ENCODE measurements at places on chromosomes 5 and 9.

- DNase-seq = no peak
Observed at GRCh38 chr9:22100626-22101025, 91.5 kb upstream of the CDKN2B start.

GRCh38 chr9:122810306-122810946, 10.5 kb downstream of the OR1K1 start:
- DNase-seq = peak; percentile 52

GRCh38 chr5:151173711-151174611, 16.4 kb upstream of the ANXA6 start:
- DNase-seq = no peak

GRCh38 chr5:133331941-133332340, 280.1 kb downstream of the HSPA4 start:
- DNase-seq = no peak

- DNase-seq = no peak
Observed at GRCh38 chr5:91160714-91161285, 222.3 kb downstream of the ARRDC3 start.

GRCh38 chr5:142481410-142481809, 156.6 kb upstream of the SPRY4 start:
- no peak for DNase-seq

DNA sequence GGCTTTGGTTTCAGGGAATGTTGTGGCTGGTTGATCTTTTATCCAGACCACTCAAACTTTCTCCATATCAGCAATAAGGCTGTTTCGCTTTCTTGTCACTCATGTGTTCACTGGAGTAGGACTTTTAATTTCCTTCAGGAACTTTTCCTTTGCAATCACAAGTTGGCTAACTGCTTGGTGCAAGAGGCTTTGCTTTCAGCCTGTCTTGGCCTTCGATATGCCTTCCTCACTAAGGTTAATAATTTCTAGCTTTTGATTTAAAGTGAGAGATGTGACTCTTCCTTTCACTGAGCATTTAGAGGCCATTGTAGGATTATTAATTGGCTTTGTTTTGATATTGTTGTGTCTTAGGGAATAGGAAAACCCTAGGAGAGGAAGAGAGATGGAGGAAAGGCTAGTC, 7.0 kb upstream of the HRCT1 start:
- DNase-seq = no peak

DNA sequence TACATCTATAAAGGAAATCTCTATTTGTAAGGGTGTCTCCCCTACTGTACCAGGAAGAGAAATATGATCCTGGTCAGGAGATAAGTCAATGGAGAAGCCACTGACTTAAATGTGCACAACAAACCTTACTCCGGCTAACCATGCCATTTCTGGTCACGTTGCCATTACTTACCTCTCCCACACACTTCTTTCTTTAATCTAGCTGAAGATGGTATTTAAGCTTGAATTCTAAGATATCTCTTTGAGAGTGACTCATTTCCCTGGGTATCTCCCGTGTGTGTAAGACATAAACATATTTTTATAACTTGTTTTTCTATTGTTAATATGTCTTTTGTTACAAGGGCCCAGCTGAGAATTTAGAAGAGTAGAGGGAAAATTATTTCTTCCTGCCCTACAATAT, 296.6 kb downstream of the SEMA5A start:
- no peak for DNase-seq

DNA sequence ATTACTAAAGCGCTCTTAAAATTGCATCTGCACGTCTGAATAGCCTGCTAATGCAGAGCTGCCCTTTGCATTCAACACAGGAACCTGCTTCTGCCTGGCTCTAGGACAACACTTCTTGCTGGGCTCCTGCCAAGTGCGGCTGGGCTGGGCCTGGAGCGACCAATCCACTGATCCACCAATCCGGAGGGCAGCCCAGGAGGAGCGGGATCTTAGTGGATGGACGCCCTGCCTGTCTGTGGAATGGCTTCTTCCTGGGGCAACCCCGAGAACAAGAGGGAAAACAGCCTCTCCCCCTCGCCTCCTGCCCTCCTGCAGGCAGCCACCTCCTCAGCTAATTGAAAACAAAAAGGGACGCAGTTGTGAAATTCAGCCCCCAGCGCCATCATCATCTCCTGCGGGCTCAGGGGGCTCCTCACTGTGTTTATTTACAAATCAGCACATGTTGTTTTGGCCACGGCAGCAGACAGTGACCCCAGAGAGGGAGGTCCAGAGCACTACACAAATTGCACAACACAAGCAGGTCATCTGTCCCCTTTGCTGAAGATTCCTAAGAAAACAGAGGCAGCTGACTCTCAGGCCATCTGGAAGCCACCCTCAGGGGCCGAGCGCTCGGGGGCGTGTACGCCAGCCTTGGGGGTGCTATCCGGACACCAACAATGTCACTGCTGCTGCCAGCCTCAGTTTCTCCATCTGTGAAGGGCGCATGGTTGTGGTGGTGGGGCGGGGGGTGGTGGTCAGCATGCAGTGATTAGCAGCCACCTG, 57.3 kb downstream of the GADD45G start:
- no peak for DNase-seq

- no peak for DNase-seq
Observed at GRCh38 chr5:3535414-3536211, 60.0 kb upstream of the IRX1 start.

DNA sequence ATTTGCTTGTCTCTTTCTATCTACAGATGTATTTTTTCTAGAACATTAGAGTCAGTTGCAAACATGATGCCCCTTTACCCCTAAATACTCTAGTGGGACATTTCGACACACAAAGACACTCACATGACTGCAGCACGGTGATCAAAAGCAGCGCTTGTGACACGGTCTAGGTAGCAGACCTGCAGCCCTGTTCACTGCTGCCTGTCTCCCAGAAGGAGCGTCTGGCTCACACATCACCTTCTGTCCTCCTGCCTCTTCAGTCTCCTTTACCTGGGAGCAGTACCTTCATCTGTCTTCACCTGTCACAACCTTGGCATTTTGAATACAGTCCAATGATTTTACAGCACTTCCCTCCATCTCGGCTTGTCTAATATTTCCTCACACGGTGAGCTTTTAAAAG, 51.9 kb upstream of the SH3PXD2B start:
- DNase-seq = no peak

GRCh38 chr9:105390871-105391270, 57.0 kb upstream of the FSD1L start:
- no peak for DNase-seq

DNA sequence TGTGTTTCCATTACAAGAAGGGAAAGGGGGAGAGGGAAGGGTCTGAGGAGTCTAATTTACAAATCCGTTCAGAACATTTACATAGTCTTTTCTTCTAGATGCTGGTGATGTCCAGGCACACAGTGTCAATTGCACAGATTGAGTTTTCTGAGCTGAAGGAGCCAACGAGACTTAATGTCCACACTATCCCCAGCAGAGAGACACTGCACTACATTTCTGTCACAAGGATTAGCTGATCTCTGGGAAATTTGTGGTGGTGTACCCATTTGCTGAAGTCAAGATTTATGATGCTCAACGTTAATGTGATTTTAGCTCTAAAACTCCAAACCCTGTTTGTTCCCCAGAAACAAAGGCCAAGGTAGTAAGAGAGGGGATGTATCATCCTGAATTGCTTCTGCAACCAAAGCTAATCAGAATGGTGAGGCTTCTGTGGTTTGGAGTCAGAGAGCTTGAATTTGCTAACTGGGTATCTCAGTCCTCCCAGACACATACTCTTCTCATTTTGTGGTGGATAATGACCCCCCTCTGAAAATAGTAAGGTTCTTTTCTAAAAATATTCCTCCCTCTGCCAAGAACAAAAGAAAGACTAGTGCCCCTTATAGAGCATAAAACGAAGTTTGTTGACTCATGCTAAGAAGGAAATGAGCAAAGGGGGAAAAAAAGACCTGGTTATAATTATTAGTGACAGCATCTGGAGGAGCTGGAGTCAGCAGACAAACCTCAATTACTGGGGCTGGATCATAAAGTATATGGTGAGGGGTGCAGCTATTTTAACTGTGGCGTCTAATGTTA, 416.9 kb downstream of the PSAT1 start:
- no peak for DNase-seq

- no peak for DNase-seq
Observed at GRCh38 chr5:74412066-74412465, 228.5 kb downstream of the ENC1 start.

- peak; percentile 11 for DNase-seq
Observed at GRCh38 chr5:141084487-141084989, 9.9 kb upstream of the PCDHB2 start.

- DNase-seq = no peak
Observed at GRCh38 chr5:35476036-35476435, 141.6 kb upstream of the SPEF2 start.

GRCh38 chr5:89071101-89071940, 188.3 kb upstream of the MEF2C start:
- DNase-seq = no peak

DNA sequence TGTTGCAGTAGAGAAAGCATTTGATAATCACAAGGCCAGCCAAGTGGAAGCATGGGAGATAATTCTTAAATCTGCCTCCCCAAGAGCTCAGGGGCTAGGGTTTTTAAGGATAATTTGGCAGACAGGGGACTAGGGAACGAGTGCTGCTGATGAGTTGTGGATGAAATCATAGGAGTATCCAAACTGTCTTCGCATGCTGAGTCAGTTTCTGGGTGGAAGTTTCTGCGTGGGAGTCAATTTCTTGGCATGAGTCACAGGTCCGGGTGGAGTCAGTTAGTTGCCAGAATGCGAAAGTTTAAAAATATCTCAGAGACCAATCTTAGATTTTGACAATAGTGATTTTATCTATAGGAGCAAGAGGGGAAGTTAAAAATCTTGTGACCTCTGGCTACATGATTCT, 112.6 kb downstream of the TMC1 start:
- DNase-seq = peak; percentile 13

- no peak for DNase-seq
Observed at GRCh38 chr5:16061163-16061562, 118.4 kb downstream of the MARCHF11 start.

DNA sequence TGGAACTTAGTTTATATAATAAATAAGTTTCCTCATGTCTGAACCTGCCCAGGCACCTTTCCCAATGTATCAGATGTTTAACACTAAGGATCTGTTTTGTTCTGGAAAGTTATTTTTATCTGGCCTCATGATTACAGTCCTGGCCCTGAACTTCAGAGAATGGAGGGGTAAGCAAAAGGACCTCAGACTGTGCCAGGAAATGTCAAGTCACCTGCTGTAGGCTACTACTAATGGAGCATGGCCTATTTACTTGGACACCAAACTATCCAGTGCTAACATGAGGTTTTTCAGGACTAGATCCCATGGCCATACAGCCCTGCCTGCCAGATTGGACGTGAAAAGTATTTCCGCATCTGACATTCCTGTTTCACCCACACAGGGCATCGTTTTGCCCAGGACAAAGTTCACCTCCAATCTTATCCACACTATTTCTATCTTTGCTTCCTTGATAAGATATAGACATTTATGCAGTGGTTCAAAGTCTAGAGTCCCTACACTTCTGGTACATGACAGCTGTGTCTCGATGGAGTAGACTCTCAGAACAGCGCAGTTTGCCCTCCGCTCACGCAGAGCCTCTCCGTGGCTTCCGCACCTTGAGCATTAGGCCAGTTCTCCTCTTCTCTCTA, at the start of gene BTNL8:
Gene BTNL8 (plus strand): TSS at position 539 of the 626 bp plus-strand sequence. CDS start 152 bp downstream, outside the sequence.
- DNase-seq = no peak

DNA sequence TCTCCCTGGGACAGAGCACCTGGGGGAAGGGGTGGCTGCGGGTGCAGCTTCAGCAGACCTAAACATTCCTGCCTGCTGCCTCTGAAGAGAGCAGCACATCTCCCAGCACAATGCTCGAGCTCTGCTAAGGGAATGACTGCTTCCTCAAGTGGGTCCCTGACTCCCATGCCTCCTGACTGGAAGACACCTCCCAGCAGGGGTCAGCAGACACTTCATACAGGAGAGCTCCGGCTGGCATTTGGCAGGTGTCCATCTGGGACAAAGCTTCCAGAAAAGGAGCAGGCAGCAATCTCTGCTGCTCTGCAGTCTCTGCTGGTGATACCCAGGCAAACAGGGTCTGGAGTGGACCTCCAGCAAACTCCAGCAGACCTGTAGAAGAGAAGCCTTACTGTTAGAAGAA, 77.2 kb downstream of the SLCO6A1 start:
- DNase-seq = no peak

DNA sequence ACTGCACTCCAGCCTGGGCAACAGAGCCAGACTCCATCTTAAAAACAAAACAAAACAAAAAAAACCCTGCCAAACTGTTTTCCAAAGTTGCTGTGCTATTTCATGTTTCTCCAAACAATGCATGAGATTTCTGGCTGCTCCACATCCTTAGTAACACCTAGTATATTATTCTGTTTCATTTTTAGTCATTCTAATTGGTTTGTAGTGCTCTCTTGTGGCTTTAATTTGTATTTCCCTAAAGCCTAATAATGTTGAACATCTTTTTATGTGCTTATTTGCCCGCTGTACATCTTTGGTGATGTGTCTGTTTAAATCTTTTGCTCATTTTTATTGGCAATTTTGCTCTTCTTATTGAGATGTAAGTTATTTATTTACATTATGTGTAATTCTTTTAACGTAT, 18.4 kb upstream of the TTC1 start:
- no peak for DNase-seq

GRCh38 chr5:126052120-126052519, 371.1 kb upstream of the GRAMD2B start:
- DNase-seq = no peak

DNA sequence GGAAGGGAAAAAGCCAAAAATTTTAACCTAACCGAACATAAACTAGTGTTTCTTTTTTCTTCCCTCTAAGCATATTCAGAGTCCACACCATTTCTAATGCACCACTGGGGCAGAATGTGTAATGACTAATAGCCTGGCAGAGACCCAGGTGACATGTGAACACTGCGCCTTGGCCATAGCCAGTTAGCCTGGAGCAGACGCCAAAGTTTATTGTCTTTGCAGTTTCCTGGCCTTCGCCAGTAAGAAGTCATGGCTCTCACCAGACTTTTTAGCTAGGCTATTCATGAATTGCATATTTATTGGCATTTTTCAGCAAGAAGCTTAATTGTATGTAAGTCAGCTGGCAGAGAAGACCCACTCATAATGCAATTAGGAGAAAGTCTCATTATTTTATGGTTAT, 182.8 kb upstream of the SLC27A6 start:
- no peak for DNase-seq

- DNase-seq = no peak
Observed at GRCh38 chr5:40235471-40236400, 444.0 kb upstream of the PTGER4 start.

DNA sequence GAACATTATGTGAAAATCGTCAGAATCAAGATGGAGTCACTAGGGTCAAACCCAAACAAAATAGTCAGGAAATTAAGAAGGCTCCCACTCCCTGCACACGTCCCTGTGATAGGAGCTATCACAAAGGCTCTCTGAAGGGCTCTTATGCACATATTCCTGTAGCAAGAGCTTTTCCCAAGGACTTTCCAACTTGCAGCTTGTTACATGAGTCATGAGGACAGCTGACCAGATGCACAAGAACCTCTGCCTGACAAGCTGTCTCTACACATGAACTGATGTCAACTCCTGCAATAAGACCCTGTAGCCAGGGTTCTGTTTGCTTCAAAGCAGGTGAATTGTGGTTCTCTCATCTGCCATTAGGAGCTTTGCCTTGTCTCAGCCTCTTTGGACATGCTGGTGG, 122.4 kb downstream of the OLFM1 start:
- DNase-seq = no peak

- DNase-seq = no peak
Observed at GRCh38 chr9:19331877-19332276, 48.2 kb downstream of the RPS6 start.

Data from activated T-helper 2 cell treated with anti-CD3 and anti-CD28 coated beads, Interferon-gamma antibody, Interleukin-2, Interleukin-4, amounts not matched to agents 10 μg/mL and 5 μg/mL and 100 μg/mL, durations not matched to agents 14 hours and 24 hours and 36 hours (primary cell).